ENCODE measurements at places on chromosomes 12 and 14.
A peak's percentile ranks its signal among the peaks of the same experiment; 100 is the strongest.

DNA sequence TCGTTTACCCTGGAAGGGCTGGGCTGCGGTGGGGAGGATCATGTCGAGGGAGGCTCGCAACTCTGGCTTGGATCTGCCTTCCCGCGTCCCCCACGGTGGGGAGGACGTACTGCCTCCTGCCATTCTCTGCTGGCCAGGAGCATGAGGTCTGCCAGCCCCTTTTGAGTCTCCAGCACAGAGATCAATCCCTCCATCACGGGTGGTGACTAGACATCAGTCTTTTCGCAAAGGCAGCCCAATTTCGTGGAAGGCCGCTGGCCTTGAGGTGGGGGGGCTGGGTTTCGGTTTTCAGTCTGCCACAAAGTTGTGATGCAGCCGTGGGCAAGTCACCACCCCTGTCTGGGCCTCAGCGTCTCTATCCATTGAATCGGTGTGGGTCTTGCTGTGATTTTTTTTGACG, 62.2 kb downstream of the PRMT8 start:
- no peak for DNase-seq

DNA sequence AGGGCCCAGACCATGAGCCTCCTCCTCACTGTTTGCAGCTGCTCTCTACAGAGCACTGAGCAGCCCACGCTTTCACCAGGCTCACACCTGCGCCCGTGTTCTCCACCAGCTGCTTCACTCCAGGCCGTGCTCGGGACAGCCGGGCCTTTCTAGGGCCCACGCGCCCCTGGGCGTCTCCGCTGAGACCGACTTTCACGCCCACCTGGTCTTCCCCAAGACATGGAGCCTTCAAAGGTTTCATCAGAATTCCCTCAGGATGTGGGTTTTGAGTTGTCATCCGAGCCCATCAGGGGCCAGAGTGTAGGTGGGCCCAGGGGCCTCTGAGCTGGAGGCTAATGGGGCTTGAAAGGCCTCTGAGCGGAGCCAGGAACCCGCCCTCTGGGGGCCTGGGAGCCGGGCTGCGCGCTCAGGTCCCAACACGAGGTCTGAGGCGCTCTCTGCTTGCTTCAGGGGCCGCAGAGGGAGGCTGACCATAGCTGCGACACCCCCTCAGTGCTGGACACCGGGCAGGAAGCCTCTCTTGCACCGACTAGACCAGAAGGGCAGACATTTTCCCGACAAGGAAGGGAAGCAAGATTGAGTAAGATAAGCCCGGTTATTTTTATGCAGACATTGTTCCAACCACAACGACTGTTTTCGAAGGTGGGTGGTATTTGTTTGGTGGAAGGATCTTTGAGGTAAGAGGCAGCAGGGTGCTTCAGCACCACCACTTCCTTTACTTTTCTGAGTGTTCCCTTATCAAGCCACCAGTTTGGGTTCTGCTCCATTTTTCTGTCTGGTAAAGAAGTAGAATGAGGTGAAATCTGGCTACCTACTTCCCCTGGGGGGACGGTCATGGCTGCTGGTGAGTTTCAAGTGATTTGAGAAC, 125.0 kb upstream of the FUT8 start:
- peak; percentile 59 for DNase-seq

DNA sequence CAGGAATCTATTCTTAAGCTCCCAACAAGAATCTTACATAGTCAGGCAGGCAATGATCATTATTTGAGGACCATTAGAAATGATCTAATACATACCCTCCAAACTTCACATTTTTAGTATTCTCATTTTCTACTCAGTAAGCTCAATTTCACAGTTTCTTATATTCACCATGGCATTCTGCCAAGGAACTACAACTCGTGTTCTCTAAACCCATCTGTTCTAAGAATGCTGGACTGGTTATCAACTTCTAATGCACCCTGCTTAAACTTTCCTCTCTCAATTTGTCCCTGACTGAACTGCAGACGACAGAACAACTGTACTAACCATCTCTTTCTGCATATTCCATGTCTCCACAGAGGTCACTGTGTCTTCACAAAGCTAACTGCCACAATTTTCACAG, 58.6 kb downstream of the GXYLT1 start:
- DNase-seq: peak; percentile 73

GRCh38 chr14:88476214-88476774, 78.5 kb downstream of the PTPN21 start:
- no peak for DNase-seq

Measured in hematopoietic multipotent progenitor cell treated with erythropoietin and hydrocortisone succinate and interleukin-3 and kit ligand, for 4 days (in vitro differentiated cells).